ENCODE measurements at places on chromosomes 13 and 19.

DNA sequence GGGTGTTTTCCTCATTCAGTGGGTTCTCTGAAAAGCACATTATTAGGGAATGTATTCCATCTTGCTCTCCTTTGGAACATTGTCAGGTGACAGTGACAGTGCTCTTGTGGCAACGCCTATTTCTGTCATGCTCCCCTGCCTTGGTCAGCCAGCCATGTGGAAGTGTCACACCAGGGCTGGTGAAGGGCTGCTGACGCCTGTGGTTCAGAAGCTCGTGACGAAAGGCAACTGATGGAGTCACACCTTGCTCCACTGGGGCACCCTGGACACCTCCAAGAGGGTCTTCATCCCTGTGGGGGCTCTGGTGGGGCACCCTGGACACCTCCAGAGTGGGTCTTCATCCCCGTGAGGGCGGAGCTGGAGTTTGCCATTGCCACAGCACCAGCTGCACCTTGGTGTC is 68.9 kb upstream of the GPR183 start:
- no peak for DNase-seq

DNA sequence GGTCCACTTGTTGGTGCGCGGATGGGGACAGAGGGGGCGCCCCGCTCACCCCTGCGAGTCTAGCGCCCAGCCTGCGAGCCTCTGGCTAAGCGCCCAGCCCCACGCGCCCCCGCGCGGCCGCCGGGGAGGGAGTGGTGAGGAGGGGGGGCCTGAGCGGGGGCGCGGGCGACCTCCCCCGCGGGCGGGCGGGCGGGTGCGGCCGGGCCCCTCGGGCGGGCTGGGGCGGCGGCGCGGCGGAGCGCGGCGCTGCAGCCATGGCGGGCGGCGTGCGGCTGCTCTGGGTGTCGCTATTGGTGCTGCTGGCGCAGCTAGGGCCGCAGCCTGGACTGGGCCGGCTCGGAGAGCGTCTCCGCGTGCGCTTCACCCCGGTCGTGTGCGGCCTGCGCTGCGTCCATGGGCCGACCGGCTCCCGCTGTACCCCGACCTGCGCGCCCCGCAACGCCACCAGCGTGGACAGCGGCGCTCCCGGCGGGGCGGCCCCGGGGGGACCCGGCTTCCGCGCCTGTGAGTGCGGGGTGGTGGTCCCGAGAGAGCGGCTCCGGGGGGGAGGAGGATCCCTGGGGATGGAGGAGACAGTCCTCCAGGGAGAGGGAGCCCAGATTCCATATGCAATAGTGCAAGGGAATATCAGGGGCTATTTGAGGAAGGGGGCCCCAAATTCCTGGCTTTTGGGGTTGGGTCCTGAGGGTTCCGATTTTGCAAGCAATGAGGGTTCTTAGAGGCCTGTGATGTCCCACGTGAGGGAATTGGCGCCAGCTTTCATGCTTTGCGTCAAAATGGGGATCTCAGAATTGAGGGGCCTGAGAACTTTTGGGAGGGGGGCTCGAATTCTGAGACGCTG is at the start of gene LTBP4:
Gene LTBP4, plus strand, starts transcription at position 236 of the 841 bp plus-strand sequence. Its CDS starts 19 bp downstream, at position 255.
- DNase-seq = peak; percentile 53

DNA sequence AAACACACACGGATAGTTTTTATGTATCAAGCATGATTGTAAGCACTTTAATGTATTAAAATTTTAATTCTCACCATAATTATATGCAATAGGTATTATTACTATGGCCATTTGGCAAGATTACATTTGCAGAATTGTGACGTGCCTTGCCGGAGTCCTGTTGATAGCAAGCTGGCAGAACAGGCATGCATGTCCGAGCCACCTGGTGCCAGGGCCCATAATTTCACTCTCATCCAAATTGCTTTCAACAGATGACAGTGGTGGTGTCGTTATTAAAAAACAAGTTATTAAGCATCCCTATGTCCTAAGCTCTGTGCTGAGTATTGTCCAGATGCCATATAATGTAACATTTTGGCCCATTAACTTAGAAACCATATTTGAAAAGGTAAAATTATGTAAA is 374.3 kb downstream of the FOXO1 start:
- DNase-seq = no peak

DNA sequence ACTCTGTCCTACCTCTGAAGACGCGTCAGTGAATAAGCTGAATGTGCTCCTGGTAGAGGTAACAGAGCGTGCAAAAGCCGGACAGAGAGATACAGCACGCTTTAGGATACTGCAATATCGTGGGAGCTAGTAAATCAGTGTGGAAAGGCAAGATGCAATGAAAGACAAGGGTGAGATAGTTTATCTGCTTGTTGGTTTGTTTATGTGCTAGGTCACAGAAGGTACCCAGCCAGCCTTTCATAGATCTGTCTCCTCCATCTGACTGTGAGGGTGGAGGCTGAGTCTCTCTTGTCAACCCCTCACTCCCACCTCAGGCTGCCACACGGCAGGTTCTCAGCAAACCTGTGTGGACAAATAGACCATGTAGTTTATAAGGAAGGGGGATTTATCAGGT is 904 bp upstream of the GIPC1 start:
- DNase-seq = no peak

DNA sequence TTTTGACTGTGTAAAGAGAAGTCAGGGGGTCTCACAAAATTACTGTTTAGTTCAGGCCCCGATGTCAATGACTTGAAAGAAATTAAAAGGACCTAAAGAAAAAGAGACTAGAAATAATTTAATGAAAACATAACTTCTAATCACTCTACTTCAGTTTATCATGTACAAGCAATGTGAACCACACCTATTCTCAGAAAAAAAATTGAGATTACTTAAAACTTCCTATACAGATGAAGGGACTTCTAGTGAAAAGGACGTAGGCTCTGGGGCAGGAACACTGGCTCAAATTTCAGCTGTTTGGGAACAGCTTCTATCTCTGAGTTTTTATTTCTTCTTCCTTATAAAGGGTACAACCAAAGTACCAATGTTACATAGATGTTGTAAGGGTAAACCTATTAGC is 38.0 kb downstream of the TPT1 start:
- no peak for DNase-seq

DNA sequence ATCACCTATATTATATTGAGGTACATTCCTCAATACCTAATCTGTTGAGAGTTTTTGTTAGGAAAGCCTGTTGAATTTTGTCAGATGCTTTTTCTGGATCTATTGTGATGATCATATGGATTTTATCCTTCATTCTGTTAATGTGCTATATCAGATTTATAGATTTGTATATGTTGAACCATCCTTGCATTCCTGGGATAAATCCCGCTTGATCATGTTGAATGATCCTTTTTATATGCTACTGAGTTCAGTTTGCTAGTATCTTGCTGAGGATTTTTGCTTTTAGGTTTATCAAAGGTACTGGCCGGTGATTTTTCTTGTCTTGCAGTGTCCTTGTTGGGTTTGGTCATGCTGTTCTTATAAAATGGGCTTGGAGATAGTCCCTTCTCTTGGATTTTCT is 12.0 kb upstream of the ZNF331 start:
- no peak for DNase-seq

- DNase-seq = no peak
These were observed 88.2 kb upstream of the TSC22D1 start for GRCh38 chr13:44664308-44664707.

GRCh38 chr19:29483641-29483920 is 42.2 kb upstream of the VSTM2B start:
- no peak for DNase-seq

GRCh38 chr13:112748947-112749735 is 59.3 kb downstream of the ATP11A start:
- DNase-seq = no peak

DNA sequence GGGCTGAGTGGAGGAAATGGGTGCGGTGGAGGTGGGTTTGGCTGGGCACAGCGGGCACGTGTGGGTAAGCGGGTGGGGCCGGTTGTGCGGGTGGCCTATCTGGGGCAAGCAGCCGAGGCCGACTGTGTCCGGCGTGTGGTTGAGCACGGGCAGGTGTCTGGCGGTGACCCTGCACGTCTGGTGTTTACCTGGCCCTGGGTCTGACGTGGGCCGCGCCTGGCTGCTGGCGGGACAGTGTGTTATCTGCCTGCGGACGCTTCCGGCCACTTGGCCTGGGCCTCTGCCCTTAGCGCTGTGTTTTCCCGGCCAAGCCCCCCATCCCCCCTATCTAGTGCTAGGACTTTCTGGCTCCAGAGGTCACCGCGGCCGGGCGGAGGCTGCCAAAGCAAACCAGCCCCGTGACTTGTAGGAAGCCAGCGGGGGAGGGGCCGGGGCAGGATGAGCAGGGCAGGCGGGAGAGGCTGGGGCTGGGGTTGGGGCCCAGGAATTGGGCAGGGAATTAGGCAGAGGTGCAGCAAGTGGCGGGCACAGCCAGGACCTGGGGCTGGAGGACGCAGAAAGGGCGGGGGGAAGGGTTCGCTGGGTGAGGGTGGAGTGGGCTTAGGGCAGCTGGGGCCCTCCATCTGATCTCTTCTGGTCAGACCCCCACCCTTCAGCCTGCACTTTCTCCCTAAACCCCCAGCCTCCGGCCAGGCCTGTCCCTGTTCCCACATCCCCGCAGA is 534 bp upstream of the HPN start:
- DNase-seq = no peak

DNA sequence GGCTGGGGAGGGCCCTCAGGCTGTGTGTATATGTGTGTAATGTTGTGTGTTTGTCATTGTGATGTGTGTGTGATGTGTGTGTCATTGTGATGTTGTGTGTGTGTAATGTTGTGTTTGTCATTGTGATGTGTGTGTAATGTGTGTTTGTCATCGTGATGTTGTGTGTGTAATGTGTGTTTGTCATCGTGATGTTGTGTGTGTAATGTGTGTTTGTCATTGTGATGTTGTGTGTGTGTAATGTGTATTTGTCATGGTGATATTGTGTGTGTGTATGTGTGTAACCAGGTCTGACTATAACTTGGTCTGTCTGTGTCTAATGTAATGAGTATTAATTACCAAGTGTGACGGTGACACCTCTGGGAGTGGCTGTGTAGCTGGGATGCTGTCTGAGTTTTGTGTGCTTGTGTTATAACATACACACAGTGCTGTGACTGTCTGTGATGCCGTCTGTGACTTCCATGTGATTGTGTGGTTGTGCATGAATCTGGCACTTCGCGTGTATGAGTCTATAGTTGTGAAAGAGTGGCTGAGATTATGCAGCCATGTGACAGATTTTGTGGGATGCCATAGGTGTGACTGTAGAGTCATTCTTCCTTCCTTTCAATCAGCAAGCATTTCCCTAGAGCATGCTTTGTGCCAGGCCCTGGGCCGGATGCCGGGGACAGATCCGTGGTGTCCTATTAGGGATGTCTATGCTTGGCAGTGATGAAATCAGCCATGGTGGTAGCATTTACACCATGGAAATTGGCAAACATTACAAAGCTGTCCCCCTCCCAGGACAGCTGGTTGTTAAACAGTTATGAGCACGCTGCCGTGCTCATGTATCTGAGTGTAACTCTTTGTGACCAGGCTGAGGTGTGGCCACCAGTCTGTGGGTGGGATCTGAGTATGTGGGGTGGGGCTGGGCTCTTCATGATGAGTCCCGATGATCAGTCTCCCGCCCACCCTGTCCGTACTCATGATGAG is 6.4 kb downstream of the TNFSF14 start:
- DNase-seq = no peak

DNA sequence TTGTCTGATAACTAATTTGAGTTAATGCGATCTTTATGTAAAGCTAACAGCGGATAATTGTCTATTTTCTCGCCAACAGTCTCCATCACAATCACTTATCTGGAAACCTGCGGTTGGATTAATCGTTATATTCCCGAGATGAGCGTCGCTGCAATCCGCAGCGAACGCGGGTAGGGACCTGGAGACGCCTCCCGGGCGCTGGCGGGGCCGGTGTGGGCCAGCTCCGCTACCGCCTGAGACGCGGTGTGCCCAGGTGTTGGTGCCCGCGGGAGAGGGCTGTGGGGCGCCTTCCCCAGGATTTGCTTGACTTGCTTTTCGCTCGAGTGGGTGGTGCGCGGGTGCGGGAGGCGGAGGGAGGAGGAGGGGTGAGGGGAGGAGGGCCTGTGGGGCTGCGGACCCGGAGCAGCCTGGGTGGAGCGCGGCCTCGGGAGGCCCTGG is 38.3 kb downstream of the SOX1 start:
- DNase-seq = no peak

GRCh38 chr19:4694211-4694987 is 24.3 kb upstream of the MYDGF start:
- DNase-seq = no peak

DNA sequence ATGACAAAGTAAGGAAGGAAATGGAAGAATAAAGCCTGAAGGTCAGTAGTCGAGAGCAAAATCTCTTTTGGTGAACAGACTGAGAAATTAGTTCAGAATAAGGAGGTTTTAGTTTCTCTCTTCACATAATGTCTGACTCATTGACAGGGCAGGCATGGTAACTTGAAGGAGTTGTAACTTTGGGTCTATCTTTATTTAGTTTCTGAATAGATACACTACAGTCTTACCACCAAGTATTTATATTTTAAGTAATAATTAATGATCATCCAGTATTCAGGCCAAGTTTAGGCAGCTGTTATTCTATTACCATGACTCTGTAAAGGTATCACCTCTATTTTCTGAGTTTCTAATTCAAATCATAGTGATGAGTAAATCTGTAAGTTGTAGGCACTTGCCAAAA is 219.9 kb downstream of the SPRY2 start:
- DNase-seq = no peak

DNA sequence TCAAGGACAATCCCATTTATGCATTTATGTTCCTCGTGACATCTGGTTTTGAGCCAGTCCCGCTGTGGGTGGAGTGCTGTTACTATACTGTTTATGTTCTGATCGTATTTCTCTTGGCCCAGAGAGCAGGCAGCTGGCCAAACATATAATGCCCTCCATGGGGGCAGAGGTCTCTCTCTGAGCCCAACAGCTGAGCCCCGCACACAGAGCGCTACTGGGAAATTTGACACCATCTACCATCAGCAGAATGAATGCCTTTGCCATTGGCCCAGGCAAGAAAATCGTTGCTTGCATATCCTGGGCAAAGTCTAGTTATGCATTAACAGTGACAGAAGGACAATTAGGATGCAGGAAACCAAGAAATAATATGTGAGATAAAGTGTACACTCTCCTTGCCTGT is 126.8 kb upstream of the CACNA1A start:
- DNase-seq = peak; percentile 56

GRCh38 chr13:32849369-32849768 is 166.9 kb upstream of the KL start:
- no peak for DNase-seq

GRCh38 chr19:44725684-44726083 is 22.8 kb upstream of the BCL3 start:
- no peak for DNase-seq

DNA sequence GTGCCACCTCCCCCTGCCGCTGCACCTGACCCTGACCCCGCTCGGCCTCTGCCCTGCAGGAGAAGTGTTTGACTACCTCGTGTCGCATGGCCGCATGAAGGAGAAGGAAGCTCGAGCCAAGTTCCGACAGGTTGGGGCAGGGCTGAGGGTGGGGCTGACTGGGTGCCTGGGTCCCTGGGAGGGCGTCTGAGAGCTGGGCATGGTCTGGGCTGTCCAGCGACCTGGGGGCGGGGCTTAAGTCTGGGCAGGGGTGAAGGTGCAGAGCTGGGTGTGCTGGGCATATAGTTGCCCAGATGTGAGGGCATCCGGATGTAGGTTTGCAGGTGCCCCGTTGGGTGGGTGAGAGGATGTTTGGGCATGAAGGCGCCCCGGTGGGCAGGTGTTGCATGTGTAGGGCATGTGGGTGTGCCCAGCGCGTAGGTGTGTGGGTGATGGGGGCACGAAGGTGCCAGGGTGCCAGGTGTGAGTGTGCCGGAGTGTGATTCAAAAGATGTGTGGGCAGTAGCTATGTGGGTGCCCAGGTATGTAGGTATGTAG is 13.8 kb downstream of the MARK4 start:
- DNase-seq = no peak

All from LoVo (cell line).